Activated effector memory CD4-positive, alpha-beta T cell treated with anti-CD3 and anti-CD28 coated beads, Interleukin-2, amount 50 U/mL, for 16 hours (primary cell): ENCODE measurements at places on chromosomes 2 and 18.

DNA sequence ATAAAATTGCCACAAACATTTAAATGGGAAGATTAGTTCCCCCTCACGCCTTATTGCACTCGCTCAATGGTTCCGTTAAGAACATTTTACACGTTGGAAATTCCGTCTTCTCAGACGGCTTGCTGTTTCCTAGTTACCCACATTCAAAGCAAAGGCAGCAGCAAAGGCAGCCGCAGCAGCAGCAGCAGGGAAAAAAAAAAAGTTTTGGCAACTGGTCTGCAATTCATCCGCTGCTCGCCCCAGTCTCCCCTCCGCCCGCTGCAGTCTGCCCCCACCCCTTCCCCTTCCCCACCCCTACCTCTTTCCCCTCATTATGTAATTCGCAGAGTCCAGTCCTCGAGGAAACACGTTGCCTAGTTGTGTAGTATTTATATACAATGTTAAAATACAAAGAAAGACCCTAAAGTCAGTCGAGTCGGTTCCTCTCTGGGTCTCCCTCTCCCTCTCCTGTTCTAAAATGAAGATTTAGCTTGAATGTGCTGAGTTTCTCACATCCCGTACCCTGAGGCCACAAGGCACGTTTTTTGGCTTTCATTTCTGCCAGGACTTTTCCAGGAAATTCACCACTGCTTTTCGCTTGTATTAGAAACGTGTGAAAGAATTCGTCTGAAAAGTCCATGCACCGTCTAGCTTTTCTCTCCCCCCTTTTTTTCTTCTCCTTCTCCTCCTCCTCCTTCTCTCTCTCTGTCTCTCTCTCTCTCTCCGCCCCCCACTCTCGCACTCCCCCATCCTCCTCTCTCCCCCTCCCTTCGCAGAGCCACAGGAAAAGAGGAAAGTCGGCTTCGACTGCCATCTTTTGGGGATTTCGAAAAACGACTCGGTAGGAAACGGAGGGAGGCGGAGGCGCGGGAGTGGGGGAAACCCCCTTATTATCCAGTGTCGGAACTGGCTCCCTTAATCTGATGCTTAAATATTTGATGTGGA is 140.0 kb downstream of the MEIS1 start:
- no peak for DNase-seq

DNA sequence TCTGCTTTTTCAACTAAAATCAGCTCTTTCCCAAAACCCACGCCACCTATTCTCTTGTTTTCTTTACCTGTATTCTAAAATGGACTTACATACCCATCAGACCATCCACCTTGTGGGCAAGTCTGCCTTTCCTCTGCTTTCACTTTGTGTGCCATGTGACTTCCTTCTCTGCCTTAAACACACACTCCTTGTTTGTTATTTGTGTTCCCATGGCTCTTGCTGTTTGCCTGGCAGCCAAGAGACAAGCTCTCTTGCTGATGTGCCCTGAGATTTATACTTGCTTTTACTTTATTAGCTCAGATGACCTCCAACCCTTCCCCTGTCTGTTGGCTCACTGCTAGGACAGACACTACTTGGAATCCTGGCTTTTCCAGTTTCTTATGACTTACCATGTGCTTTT is 309.7 kb upstream of the LRRTM4 start:
- DNase-seq: no peak

DNA sequence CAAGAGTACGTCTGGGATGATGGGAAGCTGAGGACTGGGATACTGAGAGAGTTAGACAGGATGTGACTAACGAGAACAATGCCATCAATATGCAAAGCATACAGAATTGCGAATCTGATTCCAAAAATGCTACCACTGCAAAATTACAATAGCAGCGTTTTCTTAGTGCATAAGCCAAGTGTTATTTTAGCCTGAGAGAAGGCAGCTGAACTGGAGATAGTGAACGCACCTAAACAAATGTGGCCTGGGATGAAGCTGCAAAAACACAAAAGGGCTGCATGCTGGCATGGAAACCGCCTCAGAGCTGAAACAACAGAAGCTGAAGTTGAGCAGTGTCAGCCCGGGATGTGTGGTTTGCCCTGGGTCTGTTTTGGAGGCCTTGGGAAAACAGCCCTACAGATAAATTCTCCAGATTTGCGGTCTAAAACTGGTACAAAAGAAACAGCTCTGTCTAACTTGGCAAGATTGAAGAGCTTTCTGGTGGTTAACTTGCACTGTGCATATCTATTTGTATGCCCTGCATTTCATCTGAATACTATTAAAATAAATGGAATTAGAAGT is 45.5 kb downstream of the LYPD6 start:
- no peak for DNase-seq

DNA sequence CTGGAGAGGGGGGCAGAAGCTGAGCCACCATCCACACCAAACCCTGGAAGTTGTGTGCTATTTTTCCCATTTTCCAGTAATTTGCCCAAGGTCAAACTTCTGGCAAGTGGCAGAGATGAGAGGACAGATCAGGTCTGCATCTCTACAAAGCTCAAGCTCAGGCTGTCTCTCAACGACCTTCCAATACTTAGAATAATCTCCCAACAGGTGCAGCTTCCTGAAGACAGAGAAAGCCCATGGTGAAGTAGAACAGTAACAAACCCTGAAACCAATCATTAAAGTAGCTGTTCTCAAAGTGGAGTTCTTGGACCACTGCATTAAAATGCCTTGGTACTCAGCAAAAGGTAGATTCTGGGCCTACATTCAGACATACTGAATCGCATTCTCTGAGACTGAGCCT is 37.6 kb downstream of the TMEM131 start:
- DNase-seq: no peak

GRCh38 chr2:239786791-239787190 is 238.4 kb downstream of the NDUFA10 start:
- DNase-seq: no peak

DNA sequence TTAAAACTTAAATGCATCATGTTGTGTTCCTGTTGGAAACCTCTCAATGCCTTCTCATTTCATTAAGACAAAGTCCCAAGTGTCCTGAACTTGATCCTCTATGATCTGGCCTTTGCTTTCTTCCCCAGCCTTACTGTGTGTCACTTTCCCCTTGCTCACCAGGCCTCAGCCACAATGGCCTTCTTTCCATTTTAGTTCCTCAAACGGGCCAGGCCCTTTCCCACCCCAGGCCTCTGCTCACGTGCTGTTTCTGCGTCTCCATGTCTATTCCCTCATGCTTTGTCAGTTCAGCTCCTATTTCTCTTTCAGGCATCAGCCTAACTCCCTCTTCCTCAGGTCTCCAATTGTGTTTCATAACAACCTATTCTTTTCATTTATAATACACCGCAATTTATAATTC is 19.5 kb downstream of the CXCR4 start:
- no peak for DNase-seq

DNA sequence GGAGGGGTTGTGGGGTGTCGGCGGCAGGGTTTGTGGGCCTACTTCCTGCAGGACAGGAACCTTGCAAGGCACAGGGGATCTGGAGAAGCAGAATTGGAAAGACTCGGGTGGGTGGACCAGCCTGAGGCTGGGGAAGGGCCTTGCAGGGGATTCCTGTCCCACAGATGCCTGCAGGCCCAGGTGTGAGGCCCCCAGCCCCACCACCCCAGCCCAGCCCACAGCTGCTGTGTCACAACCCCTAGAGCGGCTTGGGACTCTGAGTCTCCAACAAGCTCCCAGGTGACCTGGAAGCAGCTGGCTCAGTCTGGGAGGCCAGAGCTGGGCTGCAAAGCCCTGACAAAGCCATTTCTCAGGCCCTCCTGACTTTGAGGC is 93.1 kb downstream of the ZFP36L2 start:
- DNase-seq: peak; percentile 68

DNA sequence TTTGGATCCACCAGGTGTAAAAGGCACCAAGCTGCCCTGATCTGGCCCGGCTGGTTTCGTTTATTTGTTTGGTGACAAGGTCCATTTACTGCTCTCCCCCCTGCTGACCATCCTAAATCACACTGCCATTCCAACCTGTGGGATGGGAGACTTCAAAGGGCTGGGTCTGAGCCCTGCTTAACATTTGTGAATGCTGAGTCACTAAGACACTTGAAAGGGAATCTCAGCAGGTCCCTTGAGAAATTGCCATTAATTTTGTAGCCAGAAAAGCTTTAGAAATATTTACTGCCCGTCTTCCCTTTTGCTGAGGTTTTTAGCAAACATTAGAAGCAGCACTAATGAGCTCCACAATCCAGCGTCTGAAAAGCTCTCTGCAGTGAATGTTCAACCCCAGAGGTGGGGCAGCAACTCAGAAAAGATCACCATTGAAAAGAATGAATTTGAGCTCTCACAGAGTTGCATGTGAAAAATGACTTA is 133.8 kb downstream of the ARL4C start:
- no peak for DNase-seq

GRCh38 chr2:165079432-165079831 is 124.1 kb upstream of the SLC38A11 start:
- no peak for DNase-seq

DNA sequence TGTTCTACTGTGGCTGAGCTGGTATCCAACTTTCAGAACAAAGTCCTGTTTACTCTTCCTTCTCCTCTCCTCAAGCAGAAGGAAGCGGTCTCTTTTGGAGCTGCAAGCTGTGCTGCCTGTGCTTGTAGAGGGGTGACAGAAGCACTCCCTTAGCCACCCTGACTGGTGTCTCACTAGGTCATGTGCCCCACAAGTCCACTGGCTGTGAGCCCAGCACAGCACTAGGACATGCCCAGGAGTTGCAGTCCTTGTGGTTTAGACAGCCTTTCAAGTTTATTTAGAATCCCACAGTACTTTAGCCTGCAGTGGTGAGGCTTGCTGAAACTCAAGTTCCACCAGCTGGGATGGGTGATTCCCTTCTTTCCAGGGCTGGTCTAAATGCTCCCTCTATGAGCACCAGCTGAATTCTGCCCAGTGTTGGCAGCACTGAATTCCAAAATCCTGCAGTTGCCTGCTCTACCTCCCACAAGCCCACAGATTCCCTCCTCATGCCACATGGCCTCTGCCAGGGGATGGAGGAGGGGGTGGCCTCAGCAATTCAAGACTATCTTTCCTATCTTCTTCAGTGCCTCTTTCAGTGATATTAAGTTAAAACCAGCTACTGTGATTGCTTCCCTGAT is 61.2 kb downstream of the CCDC85A start:
- no peak for DNase-seq

DNA sequence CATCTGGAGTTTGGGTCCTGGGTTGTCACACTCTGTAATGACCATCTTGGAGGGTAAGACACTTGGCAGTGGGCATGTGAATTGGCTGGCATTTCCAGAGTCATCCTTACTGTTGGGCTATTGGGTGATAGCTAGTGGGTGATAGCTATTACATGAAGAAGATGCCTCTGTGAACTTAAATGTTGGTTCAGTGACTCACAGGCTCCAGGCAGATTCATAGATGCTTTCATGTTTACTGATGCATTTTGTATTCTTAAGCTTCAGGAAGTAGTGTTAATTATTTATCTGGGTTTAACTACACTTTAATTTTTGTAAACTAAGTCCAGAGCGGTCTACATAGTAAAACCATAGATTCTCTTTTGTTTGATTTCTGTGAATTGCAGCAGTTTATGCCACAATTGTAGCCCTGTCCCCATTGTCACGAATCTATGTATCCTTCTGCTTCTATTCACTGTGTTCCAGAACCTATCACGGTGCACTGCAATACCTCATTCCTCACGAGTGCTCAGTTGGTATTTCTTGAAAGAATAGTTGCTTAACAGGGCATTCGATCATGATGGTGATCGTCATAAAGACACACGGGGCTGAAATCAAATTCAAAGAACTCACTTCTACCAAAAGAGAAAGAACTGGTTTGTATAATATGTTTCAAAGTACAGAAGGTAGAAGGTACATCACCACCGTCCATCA is 79.7 kb downstream of the GBX2 start:
- no peak for DNase-seq

DNA sequence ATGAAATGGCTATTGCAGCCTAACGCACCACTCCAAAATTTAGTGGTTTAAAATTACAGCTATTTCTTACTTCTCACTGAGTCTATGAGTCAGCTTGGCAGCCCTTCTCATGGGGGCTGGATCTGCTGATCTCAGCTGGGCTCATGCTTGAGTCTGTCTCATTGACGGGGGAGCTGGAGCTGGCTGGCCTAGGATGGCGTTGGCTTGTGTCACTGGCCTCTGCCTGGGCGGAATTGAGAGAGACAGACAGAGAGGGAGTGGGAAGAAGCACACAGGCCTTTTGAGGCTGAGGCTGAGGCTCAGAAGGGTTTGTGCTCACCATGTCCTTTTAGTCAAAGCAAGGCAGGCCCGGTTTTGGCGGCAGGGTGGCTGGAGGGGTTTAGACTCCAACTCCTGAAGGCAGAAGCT is 412.1 kb upstream of the MYT1L start:
- DNase-seq: no peak

DNA sequence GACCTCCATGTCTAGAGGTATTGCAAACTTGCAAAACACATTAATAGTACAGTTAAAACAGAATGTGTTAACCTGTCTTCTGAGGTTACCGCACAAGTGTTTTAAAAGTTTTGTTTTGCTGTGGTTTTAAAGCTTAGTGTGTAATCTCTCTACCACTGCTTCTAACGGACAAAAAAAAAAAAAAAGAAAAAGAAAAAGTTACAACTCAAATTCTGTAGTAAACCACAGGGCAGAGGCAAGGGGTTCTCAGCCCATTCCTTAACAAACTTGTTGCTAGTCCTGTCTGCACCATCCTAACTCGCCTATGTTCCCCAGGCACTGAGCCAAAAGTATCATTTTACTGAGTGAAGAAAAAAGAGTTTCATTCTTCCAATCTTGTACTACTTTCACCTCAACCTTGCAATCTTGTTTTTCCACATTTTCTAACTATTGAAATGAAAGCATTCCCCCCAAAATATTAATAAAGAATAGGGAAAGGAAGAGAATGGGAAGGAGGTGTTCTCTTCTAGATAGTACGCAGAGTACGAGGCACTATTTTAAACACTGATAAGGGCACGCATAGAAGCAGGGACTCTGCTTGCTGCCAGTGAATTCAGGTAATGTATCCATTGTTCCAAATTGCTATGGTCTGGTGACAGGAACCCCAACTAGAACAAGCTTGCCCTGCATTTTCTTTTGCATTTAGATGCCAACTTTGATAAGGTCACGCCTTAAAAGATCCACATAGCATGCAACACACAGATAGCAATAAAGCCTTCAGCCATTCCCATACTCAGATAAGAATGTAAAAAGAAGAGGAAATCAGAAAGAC is 47.1 kb downstream of the IKZF2 start:
- no peak for DNase-seq

DNA sequence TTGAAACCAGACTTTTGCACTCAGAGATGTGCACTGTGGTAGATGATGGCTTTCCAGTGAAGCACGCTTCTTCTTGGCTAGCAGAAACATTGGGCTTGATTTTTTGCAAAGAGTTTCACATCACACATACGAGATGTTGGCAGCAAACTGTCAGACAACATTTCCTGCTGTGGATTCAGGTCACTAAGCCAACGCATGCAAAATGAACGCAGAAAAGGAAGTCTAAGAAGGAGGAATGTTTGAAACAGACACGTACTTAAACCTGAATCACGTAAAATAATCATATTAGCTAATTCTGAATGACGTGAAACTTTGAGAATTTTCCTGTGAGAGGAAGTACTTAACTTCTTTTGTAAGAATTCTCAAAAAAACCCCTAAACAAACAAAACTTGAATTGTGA is 88.1 kb downstream of the EPB41L3 start:
- DNase-seq: no peak

GRCh38 chr2:10007921-10008808 is 35.2 kb upstream of the KLF11 start:
- DNase-seq: peak; percentile 30
